ENCODE measurements at places on chromosomes 3 and 15.

GRCh38 chr3:186178412-186178811 is 69.5 kb upstream of the ETV5 start:
- DNase-seq = no peak

DNA sequence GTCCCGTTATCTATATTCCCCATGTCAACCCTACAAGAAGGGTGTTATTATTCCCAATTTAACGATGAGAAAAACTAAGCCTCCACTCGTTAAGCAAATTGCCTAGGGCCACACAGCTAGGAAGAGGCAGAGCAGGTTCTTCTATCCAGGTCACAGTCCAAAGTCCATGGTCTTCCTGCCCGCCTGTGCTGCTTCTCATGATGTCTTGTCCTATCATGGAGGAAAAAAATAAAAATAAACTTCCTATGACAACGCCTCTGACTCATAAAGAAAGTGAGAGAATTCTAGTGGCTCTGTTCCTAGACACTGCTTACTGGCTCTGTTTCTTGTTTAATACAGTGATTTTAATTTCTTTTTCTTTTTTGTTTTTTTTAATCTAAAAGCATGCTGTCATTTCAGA is 9.7 kb downstream of the COL8A1 start:
- DNase-seq = no peak

DNA sequence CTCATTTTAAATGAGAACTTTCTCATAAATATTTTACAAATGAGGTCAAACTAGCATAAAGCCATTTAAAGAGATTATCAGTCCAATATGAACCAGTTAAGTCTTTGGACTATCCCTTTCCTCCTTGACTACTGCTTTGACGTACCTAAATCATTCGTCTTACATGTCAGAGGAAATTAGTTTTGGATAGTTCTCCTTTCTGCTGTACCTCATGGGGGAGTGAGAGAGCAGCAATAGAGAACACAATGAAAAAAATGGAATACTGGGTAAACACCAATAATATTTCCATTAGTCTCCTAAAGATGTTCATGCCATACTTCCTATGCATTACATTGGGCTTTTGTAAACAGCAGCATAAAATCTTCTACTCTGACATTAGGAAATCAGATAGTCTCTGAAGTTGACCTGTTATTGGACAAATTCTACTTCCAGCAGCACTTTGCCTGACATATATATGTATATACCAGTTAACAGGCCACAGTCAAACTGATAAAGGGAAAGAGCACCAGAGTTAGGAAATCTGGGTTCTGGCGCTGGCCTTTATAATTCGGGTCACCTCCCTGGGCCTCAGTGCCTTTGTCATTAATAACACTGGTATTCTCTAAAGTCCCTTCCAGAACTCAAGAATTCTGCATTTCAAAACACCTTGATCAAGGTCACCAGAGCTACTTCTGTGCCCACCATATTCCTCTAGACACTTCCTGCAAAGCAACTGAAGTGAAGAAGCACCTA is 26.8 kb downstream of the TIMMDC1 start:
- no peak for DNase-seq

- DNase-seq = no peak
Observed at GRCh38 chr3:124126436-124127023, 134.6 kb upstream of the ROPN1 start.

DNA sequence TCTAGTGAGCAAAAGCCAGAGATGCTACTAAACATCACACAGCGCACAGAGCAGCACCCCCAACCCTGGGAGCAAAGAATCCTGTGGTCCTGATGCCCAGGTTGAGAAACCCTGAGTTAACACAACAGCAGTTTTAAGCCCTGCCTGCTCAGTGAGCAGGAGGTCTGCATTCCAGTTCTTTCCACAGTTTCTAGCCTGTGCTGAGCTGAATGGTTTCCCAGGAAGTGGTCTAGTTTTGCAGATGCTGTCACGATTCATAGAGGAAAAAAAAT is 171.1 kb upstream of the PROK2 start:
- no peak for DNase-seq

- no peak for DNase-seq
Observed at GRCh38 chr3:50300681-50301254, 1.6 kb upstream of the HYAL3 start.

DNA sequence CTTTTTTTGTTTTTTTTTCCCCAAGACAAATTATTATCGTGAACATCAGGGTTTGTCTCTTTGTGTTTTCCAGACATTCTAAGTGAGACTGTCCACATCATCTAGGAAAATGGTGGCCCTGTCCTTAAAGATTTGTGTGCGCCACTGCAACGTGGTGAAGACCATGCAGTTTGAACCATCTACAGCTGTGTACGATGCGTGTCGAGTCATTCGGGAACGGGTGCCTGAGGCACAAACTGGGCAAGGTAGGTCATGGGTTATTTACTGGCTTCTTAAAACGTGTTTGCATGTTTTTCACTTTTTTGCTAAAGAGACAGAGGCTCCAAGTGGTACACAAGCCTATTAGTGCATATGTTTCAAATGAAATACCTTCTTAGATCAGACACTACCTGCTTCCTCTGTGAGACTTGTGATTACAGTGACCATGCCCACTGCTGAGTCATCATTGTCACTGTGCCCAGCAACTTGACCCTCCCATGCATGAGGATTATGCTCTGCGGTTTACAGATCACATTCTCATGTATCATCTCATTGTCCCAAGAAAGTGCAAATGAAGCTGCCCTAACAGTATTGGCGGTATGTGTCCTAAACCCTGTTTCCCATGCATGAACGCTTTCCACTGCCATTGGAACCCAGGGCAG is 395.2 kb upstream of the TPM1 start:
- peak; percentile 45 for DNase-seq

DNA sequence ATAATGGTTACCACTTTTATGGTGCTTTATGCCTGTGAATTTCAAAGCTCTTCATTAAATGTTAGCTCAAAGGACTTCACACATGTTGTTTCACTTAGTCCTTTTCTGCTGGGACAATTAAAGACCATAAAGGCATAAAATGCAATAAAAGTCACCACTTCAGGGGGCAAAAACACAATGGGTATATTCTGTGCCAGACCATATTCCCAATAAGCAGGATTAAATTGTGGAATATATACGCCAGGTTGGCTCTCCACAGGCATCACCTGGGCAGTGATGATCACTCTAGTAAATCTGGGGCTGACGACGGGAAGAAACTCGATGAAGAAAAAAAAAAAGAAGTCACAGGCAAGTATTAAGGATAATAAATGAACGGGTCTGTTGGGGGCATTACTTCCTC is 370.2 kb upstream of the CNTN4 start:
- DNase-seq = no peak

DNA sequence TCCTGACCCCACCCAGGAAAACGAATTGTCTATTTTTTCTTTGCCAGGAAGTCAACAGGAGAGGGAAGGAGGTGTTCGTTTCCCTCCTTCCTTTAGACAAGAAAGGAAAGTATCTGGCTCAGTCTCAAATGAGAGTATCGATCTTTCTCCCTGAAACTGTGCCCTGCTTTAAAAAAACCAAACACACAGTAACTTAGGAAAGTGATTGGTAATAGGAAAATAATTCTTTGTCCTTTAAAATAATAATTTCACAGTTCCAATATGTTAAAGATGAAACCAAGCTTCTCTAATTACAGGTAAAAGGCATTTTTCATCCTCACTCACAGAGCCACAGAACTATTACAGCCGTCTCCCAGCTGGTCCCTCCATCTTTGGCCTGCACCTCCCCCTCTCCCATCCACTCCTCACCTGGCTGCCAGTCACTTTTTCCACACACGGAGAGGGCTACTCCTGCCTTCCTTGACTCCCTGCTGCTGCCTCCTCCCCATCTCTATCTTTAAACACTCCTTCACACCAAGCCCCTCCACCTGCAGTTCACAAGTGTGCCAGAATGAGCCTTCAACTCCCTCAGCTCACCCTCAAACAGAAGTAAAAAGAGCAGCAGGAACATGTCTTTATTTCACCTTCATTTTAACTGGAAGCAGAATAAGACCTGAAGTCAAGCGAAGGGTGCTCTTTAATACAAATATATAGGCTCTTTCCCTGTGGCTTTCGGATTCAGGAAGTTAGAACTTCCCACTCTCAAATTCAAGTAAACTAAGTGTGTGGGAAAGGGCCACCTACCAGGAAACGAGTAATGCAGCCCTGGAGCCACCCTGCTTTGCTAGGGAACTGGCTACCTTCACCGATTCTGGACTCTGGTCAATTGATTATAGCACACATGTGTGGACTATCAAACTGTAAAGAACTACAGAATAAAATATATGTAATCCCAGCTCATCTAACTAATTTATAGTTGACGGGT is 116.4 kb downstream of the SENP2 start:
- DNase-seq = no peak

GRCh38 chr3:119382134-119382533 is 81.3 kb downstream of the TMEM39A start:
- no peak for DNase-seq

DNA sequence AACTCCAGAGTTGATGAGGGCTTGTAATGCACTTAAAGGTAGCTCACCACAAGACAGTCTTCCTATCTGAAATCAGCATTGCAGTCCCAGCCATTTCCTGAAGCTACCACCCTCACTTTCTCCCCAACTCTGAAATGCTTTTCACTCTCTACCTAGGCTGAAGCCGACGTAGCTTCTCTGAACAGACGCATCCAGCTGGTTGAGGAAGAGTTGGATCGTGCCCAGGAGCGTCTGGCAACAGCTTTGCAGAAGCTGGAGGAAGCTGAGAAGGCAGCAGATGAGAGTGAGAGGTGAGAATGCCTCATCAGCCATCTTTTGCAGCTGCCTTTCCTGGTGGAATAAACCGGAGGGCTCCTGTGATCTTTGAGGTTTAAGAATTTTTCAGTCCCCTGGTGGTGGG is 14.3 kb downstream of the TPM1 start:
- DNase-seq = no peak

DNA sequence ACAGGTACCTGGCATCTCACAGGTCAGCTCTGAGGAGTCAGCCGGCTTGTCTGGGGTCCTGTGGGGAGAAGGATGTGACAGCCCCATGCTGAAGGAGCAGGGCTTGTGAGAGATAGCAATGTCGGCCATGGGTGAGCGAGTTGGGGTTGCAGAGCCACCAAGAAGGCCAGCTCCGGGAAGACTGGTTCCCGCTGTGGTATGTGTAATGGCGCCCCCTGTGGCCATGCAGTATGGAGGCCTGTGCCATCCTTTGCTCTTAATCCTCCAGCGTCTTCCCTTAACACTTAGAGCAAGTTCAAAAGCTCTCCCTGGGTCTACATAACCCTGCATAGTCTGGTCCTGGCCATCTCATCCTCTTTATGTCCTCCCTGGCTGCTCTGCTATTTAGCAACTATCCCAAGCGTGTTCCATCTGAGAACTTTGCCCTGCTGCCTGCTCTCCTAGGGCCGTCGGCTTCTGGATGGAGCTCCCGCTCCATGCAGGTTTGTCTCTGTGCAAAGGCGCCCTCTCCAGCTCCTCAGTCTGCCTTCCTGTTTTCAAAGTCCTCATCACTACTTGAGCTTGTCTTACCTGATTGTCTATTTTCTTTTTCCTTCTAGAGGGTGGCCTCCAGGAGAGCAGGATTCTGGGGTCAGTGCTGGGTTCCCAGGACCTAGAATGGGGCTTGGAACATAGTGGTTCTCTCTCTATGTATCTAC is 40.8 kb upstream of the IQCF6 start:
- DNase-seq = no peak

GRCh38 chr3:135865085-135865484 is 100.4 kb upstream of the PPP2R3A start:
- DNase-seq = no peak

DNA sequence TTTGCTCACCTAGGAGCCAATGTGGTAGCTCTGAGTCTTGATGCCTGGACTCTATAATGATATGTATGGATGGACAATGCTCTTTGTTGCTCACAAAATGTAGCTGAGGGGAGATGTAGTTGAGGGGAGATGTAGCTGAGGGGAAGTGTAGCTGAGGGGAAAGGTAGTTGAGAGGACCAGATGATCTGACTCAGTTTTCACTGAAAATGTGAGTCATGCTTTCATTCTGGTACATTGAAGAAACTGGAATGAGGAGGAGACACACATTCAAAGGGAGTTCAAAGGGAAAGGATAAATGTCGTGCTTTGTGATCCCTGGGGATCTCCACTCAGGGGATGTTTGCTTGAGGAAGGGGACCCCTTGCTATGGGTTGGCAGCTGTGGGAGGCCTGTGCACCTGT is 302.9 kb upstream of the TRIM42 start:
- no peak for DNase-seq

- DNase-seq = no peak
Observed at GRCh38 chr3:119340446-119340845, 46.3 kb downstream of the ARHGAP31 start.

DNA sequence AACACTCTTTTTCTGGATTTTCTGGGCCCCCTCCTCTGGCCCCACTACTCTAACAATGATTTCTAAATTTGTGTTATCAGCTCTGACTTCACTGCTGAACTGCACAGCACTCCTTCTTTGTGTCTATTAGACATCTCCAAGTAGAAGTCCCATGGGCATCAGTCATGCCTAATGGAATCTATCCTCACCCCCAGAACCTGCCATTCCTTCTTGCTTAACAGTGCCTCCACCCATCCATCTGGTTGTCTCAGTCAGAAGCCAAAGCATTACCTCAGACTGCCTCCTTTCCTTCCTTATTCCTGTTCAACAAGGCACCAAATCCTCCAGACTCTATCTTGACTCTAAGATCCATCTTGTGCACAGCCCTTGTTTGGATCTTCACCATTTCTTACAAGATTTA is 36.2 kb downstream of the SSR3 start:
- DNase-seq = no peak

- no peak for DNase-seq
Observed at GRCh38 chr3:148084931-148085330, 612.8 kb upstream of the AGTR1 start.

DNA sequence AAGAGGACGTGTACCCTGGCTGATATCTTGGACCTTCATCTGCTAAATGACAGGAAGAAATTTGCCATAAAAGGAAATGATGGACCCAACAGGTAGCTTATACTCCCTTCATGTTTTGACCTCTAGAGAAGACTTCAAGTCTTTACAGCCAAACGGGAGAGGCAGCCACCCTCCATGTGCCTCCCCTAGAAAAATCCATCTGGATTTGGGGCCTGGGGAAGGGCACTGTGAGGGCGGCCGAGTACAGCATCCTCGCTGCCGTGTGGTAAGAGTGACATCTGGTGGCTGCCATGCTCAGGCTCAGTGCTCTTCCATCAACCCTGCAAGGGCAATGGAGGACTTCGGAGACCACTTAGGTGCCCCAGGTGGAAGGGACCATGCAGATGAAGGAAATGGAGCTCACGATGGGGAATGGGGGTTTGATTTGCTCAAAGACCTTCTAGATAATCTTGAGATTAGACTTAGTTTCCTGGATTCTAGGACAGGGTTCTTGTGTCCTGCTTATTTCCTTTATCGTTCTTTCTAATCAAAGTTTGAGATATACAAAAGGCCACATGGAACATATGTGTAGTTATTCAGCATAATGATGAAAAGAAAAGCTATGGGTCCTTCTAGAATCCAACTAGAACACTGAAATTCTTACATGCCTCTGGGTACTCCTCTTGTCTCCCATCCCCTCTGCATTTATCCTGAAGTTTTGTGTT is 44.4 kb downstream of the AQP9 start:
- no peak for DNase-seq

GRCh38 chr3:118573912-118574311 is 460.7 kb downstream of the IGSF11 start:
- no peak for DNase-seq

GRCh38 chr3:127590282-127590592 is 296 bp downstream of the TPRA1 start:
- DNase-seq = no peak

- no peak for DNase-seq
Observed at GRCh38 chr3:134407239-134407625, 33.0 kb upstream of the AMOTL2 start.

Data from T1000 (cell line).